NCI-H2171 (cell line): ENCODE measurements at places on chromosomes 1 and 21.
A peak's percentile ranks its signal among the peaks of the same experiment; 100 is the strongest.

DNA sequence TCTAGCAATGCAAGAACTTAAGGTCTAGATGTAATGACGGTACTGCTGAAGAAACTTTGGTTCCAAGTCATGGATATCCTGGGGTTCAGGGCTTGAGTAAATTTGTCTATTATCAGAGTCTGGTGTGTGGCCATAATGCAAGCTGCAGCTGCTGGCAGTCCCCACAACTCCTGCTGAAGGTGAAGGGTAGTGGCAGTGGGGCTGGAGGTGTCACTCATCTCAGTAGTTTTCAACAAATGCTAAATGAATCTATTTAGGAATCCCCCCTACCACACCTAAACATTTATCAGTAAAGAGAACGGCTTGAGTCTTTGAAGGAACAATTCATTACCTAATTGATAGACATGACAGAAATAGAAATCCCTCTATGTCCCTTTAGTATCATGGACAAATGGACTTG lies 99.2 kb upstream of the GNG4 start:
- no peak for DNase-seq

- peak; percentile 48 for DNase-seq
Measured at GRCh38 chr21:43825936-43826622, 36.7 kb downstream of the RRP1 start.

GRCh38 chr1:51283979-51284378 lies 46.4 kb downstream of the TTC39A start:
- no peak for DNase-seq

GRCh38 chr1:25580927-25581326 lies 35.7 kb upstream of the MAN1C1 start:
- DNase-seq = no peak

DNA sequence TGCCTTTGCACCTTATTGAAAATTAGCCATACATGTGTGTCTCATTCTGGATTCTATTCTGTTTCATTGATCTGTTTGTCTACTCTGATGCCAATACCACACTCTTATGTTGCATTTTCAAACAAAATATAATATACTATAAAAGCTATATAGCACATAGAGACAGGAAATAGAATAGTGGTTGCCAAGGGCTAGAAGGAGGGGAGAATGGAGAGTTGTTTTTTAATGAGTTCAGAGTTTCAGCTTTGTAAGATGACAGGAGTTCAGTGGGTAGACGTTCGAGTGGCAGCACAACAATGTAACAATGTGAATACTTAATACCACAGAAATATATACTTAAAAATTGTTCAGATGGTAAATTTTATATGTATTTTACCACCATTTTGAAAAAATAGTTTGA lies 17.0 kb downstream of the RLF start:
- DNase-seq = no peak

- DNase-seq = no peak
Measured at GRCh38 chr1:10459184-10459583, 9.4 kb downstream of the CORT start.

- peak; percentile 68 for DNase-seq
Measured at GRCh38 chr1:35707601-35708440, 10.9 kb downstream of the C1orf216 start.

GRCh38 chr1:162676750-162677149 lies 44.5 kb downstream of the DDR2 start:
- DNase-seq = no peak

GRCh38 chr1:24551960-24552571 lies 3.8 kb upstream of the NCMAP start:
- DNase-seq = no peak
